Activated CD4-positive, alpha-beta T cell treated with anti-CD3 and anti-CD28 coated beads for 24 hours (primary cell): ENCODE measurements at places on chromosomes 12 and 14.
A peak's percentile ranks its signal among the peaks of the same experiment; 100 is the strongest.

DNA sequence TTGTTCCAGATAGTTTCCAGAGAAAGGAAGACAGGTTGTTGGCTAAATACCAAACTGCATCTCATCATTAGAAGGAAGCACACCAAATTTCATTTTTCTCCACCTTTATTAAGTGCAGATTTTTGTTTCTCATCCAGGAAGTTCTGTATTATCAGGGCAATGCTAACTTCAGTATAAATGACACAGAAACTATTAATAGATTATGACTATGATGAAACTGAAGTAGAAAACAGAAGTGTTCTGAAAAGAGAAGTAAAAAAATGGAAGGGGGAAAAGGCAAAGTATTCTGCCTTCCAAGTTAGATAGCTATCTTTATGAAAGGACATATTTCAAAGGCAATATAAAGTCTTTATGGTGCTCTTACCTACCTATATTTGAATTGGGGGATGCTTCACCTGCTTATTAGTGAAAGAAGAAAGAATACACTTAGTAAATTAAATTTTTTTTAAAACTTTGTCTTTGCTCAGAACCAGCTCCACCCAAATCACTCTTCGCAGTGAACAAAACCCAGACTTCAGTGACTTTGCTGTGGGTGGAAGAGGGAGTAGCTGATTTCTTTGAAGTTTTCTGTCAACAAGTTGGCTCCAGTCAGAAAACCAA is 223.9 kb downstream of the PTPRO start:
- DNase-seq = no peak

GRCh38 chr14:85764822-85765221 is 234.9 kb downstream of the FLRT2 start:
- DNase-seq = no peak

DNA sequence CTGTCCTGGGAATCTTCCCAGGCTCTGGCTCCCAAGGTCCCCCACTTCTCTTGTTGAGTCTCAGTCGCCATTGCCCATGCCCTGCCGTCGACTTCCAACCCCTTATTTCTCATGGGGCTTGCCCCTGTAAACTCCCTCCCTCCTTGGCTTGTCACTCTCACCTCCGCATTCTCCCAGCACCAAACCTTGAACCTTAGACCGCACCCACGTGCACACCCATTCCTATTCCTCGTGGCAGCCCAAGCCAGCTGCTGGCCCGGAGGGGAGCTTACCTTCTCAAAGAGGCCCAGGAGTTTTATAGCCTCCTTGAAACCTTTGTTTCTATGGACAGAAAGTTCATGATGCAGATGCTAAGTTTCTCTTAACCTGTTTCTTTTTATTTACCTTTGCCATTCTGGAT is 4.6 kb downstream of the JDP2 start:
- no peak for DNase-seq

DNA sequence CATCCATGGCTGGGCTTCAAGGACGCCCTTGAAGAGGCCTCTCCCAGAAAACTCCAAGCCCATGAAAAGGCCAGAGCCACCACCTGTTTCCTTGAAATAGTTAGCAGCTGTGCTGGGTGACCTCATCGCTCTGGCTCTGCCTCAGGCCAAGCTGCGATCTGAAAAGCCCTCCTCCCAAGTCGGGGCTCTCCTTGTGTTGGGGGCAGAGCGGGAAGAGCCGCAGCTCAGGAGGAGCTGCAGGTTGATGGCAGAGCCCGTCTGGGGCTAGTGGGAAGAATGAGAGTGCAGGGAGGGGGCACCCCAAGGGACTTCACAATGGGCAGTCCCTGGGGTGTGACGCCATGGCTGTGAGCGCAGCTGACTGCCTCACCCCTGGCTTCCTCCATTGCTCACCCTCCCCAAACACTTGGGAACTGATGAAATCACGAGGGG is 50.0 kb upstream of the STON2 start:
- DNase-seq = no peak

- DNase-seq = no peak
Observed at GRCh38 chr12:29517264-29517663, 19.8 kb upstream of the OVCH1 start.

- DNase-seq = peak; percentile 53
Observed at GRCh38 chr12:52243856-52244614, 11.0 kb downstream of the KRT7 start.

- DNase-seq = no peak
Observed at GRCh38 chr12:104467346-104467837, 10.6 kb downstream of the CHST11 start.

DNA sequence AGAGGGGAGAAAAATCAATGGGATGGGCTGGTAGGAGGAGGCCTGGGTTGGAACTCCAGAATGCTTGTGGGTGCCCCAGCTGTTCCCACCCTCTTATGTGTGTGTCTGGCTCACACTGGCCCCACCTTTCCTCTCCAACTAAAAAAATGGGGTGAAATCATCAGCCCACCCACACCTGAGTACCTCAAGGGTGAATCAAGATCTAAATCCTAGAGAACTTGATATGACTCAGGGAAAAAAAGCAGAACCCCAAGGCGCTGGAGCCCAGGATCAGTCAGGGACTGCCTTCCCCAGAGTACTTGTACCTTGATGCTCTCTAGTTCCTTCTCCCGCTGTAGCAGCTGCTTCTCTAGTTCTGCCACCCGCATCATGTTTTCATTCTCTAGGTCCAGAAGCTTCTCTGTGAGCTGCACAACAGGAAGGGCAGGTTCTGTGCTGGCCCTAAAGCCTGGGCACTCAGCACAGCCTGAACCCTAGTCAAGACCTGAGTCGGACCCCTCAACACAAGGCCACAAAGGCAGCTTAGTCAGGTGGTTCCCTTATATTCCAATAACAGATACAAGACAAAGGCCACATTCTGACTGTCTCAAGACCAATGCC is 29.7 kb downstream of the PRPF40B start:
- DNase-seq = no peak

GRCh38 chr12:46944088-46944487 is 118.3 kb upstream of the SLC38A4 start:
- DNase-seq = no peak

GRCh38 chr12:51482929-51483697 is 58.5 kb downstream of the SLC4A8 start:
- DNase-seq = peak; percentile 3

DNA sequence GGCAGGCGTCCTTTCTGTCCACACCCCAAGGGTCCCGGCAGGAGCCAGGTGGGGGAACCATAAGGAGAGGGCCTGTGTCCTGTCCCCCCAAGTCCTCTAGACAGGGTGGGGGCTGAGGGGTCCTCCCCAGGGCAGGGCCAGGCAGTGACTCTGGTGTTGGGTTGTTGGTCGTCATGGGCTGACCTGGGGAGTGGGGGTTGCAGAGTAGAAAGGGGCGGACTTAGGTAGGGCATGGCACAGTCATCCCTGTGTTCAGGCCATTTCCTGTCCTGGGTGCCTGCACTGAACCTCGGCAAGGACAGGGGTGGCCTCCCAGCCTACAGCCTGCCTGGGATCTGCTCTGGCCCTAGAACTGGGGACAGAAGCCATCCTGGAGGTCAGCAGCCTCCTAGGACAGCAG is 356.2 kb downstream of the TMEM121 start:
- DNase-seq = no peak

DNA sequence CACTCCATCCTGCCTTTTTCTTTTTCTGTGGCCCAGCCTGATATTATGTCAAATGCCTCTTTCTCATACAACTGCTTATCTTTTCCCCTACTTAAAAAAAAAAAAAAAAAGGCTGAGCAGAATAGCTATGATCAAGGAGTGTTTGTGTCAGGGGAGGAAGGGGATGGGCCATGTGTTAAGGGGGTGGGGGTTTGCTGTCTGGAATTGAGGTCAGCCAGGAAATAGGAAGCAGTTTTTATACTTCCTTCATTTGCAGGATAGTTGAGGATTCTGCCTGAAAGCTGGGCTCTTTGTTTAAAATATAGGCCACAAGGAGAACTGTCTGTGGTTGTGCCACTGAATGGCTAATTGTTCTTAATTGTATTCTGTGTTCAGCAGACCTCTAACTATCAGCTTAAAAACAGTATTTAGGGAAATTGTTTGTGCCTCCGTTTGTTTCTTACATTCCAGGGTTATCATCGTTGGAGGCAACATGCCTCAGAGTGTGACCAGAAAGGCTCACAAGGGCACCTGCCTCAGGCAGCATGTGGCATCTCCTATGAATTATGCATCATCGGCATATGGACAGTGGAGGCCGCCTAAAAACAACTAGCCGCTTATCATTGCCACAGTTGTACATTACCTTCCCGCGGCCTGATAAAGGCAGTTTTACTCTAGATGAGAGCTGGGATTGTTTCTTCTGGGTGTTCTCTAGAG is 96.0 kb downstream of the SRGAP1 start:
- no peak for DNase-seq

DNA sequence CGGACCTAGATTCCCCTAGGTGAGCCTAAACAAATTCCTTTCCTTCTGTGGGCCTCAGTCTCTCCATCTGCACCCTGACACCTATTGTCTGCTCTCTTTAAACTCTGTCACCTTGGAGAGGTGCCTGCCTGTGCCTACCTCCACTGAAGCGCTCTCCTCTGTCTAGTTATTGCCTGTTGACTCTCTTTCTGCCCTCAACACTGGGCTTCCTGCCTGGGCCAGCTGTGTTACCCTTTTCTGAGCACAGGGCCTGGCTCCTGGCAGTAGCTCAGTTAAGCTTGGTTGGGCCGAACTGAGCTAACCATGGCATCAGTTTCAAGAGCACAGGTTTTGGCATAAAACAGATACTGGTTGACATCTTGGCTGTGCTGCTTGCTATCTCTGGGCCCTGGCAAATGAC is 43.5 kb downstream of the PRMT8 start:
- DNase-seq = no peak

GRCh38 chr14:93271111-93271510 is 61.7 kb downstream of the BTBD7 start:
- no peak for DNase-seq

- DNase-seq = no peak
Observed at GRCh38 chr12:81949841-81950308, 190.7 kb upstream of the PPFIA2 start.

DNA sequence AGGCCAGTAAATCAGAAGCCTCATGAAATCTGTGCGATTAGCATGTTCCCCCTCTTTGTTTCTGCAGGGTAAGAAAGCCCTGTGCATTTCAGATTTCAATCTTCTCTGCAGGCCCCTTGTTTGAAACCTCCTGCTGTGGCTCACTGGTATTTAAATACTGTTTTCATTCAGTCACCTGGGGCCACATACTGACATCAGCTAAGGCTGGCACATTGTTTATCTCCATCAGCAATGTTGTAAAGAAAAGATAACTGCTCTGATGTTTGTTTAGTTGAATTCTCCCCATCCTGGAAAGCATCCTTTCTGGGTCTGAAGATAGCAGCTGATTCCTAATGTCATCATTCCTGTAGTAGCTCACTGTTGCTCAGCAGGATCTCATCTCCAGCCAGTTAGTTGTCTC is 554.9 kb downstream of the NRXN3 start:
- no peak for DNase-seq

DNA sequence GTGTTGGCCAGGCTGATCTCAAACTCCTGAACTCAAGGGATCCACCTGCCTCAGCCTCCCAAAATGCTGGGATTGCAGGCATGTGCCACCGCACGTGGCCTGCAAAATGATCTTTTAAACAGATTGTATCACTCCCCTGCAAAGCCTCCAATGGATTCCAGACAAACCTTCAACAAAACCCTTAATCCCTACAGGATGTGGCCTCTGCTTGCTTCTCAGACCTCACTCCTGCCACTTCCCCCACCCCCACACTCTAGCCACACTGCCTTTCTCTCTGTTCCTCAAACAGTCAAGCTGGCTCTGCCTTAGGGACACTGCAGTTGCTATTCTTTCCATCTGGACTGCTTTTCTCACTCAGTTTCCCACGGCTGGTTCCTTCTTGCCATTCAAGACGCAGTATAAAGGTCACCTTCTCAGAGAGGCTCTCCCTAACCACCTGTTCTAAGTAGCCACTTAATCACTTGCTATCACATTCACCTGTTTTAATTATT is 47.3 kb upstream of the TMED10 start:
- DNase-seq = no peak

DNA sequence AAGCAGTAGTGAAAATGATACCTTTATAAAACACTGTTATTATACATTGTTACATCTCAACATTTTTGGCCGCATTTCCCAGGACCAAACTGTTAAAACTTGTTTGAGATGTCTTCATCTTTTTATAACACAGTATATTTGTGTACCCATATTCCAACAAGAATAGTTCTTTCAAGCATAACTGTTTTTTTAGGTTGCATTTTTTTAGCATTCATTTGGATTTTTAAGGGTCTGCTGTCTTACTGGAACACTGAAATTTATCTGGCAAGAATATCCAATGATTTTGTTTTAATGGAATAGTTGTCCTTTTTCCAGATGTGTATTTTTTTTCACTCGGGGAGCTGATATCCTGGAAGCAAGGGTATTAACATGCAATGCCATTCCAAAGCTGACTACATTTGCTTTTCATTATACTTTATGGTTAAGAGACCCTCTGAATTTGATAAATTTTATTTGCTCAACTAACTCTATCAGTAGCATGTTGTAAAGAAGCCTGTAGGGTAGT is 8.9 kb upstream of the NAV3 start:
- DNase-seq = no peak

- DNase-seq = no peak
Observed at GRCh38 chr12:2797721-2798418, 3.1 kb downstream of the FKBP4 start.

GRCh38 chr12:73951956-73952703 is 585.5 kb upstream of the ATXN7L3B start:
- no peak for DNase-seq

GRCh38 chr14:80433811-80434210 is 222.5 kb upstream of the DIO2 start:
- no peak for DNase-seq

DNA sequence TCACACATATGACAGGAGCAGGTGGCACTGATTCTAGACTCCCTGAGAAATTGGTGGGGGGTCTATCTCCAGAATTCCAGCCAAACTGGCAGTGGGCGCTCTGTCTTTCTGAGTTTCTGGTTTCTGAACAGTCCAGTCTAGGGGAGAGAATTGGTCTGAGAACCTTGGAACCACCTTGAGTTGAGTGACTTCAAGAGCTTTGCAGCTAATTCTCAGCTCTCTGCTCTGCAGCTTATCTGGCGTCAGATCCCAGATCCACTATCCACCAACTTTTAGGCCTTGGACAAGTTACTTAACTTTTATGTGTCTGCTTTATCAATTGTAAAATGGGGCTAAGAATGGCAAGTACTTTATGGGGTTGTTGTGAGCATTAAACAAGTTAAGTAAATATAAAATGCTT is 1.7 kb upstream of the KRT76 start:
- no peak for DNase-seq

- DNase-seq = peak; percentile 52
Observed at GRCh38 chr12:122473543-122474323, 27.0 kb downstream of the ZCCHC8 start.

DNA sequence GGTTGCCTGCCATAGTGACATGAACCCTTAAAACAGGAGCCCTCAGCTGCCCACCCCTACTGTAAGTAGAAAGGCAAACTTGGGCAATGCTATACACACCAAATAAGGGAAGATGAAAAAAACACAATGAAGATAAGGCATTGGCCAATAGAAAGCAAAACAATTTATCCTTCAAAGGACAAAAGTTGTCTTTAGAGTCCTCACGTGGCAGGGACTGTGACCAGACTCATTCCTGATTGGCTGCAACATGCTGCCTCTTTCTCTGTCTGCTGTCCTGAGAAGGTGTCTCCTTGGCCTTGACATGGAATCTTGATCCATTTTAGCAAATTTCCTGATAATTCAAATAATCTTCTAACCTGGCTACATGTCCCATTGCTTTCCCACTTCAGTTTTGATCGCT is 131.9 kb downstream of the GPR135 start:
- DNase-seq = no peak

- DNase-seq = no peak
Observed at GRCh38 chr12:29455087-29455486, 42.4 kb downstream of the OVCH1 start.
